ENCODE measurements at places on chromosomes 1 and 21.
A peak's percentile ranks its signal among the peaks of the same experiment; 100 is the strongest.

GRCh38 chr21:46295177-46295770 is 9.1 kb downstream of the YBEY start:
- peak; percentile 47 for DNase-seq

- no peak for DNase-seq
These were observed 707.2 kb upstream of the ADAMTS5 start for GRCh38 chr21:27674041-27674615.

DNA sequence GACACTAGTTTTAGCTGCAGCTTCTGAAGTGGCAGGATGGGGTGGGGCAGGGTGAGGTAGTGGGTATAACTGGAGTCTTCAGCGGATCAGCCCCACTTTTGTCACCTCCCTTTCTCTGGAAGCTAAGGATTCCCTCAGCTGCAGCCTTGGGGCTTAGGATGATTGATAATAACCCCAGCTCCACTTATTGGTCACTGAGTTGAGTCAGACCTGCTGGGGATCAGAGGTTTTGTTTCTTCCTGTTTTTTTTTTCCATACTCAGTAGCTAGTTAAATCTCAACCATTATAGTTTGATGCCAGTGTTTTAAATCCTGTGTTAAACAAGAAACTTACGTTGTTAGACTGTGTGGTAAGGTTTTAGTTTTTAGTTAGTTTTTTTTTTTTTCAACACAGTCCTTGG is 57.2 kb downstream of the LAMC1 start:
- no peak for DNase-seq

DNA sequence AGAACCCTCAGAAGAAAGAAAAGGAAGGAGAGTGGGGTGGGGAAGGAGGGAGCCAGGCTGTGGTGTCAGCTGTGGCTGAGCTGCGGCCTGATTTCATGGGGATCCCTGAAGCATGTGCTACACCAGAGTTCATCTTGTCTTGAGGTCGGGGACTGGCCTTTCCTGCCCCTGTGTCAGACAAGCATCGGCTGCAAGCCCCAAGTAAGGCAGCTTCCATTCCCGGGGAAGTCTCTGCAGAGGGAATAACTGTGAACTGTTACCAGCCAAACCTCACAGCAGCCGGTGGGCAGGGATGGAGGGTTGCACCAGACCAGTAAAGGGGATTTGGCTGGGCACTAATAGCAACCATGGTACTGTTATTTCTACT is 35.7 kb upstream of the BTG2 start:
- no peak for DNase-seq
